ENCODE measurements at places on chromosomes 2 and 18.

DNA sequence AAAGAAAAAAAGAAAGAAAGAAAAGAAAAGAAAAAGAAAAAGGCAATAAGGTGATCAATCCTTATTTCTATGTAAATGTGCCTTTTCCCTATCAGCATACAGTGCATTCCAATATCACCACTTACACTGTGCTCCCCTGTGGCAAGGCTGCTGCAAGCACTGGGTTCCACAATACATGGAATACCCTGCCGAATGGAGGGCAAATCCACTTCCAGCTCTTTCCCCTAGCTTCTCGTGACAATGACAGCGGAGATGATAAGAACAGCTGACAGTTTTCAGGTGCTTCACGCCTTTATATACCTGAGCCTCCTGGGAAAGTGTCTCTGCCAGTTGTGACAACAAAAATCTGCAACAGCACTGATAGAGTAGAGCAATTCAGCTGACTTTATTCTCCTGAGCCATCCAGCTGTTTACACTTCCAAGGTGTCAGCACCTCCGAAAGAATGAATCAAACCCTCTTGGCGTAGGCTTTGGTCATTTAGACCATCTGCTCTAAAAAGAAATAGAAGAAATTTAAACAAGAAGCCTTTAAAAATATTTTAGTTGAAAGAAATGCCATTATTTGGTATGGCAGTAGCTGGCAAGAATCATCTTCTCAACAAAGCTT, 135.2 kb upstream of the RNF152 start:
- DNase-seq, result no peak

DNA sequence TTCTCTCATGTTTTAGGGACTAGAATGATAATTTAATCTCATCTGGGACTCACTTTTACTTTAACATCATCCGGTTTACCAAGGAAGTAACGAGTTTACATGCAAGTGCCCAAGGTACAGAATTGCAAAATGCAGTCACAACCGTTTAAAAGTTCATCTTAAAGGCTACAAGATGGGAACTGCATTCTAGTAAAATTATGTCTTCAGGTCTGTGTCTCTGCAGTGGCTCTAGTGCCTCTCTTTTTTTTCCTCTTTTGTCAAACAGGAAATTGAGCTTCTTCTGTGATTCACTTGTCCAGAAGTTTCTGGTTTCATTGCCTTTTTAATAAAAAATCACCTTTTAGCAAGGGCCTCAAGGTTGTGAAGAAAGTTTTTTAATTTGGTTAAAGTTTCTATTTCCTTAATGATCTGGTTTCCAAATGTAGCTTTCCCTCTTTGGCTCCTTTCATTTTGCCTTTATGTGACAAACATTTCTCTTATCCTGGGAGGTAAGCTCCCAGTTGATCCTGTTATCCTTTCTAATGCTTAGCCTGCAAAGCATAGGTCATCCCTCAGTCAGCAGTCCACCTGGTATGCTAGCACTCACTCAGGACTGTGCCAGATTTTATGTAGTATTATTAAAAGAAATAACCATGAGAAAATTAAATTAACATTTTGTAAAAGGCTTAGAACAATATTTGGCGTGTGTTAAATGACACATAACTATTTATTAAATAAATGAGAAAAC, 2.4 kb downstream of the GLS start:
- DNase-seq, result peak; percentile 27

DNA sequence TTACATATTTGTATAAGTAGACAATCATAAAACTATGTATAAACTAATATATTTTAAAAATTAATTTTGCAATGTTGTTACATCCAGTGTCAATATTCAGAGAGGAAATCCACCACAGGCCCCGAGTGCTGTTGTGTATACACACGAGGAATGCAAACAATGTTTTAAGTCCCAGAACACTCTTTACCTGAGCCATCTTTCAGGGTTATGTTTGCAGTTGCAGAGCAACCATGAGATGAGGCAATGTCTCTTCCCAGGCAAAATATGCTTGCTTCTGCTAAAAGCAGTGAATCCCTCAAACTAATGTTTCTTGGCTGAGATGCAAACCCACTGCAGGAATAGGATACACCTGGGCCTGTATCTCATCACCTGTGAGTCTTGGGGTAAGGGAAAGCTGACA, 91.3 kb downstream of the ASXL2 start:
- DNase-seq, result no peak

DNA sequence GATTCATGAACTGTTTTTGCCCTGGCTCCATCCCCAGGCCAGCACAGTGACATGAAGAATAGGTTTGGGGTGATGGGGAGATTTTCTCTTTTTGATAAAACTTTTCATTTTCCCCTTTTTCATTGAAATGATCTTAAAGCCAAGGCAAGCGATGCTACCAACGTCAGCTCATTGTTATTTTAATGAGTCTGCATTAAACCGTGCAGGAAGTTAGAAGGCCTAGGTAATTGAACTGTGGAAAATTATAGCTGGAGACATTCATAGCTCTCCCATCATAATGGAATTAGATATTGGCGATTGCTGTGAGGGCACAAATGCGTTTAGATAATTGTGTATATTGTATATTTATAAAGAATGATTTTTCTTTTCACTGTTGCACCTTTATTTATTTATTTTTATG, 33.2 kb downstream of the SMARCAL1 start:
- no peak for DNase-seq

- no peak for DNase-seq
Measured at GRCh38 chr2:79393806-79394484, 118.9 kb upstream of the CTNNA2 start.

- no peak for DNase-seq
Measured at GRCh38 chr2:176175709-176176607, 12.5 kb upstream of the HOXD1 start.

DNA sequence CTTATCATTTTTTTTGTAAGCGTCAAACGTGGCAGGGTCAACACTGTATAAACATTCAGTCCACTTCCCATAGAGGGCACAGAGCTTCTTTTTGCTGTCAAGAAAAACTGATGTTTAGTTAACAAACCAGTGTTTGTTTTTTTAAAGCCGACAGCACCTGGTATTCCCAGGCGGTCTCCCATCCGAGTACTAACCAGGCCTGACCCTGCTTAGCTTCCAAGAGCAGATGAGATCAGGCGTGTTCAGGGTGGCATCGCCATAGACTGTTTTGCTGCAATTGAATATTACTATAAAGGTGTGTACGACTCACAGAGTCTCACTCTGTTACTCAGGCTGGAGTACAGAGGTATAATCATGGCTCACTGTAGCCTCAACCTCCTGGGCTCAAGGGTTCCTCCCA, 31.5 kb downstream of the CABYR start:
- no peak for DNase-seq

DNA sequence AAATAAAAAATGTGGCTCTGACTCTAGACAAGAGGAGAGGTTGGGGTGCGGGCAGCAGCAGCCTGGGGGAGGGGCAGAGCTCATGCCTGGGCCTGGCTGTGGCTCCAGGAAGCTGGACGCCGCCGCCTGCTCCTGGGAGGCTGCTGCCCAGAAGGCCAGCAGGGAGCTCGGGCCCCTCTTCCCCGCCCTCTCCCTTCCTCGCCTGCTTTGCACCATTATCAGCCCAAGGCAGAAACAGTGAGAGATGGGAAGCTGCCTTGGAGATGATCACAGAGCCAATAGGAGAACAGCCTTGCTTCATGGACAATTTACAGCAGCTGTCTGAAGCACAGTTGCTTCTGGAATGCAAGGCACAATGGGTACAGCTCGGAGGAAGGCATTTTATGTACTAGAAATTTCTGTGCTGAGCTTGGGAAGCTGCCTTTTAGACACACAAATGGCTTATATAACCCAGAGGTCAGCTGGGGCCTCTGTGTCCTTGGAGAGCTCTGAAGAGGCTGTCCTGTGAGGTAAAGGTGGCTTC, 55.3 kb upstream of the AFF3 start:
- DNase-seq, result no peak

- DNase-seq, result peak; percentile 82
Measured at GRCh38 chr2:174634130-174635014, 36.8 kb upstream of the WIPF1 start.

DNA sequence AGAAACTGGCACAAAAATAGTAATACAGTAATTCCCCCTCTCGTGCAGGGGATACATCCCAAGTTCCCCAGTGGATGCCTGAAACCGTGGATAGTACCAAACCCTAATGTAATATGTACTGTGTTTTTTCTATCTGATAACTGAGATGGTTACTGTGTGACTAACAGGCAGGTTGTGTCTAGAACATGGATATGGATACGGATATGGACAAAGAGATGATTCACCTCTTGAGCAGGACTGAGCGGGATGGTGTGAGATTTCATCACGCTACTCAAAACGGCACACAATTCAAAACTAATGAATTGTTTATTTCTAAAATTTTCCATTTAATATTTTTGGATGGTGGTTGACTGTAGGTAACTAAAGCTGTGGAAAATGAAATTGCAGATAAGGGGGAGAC, 3.4 kb downstream of the MBD1 start:
- no peak for DNase-seq

DNA sequence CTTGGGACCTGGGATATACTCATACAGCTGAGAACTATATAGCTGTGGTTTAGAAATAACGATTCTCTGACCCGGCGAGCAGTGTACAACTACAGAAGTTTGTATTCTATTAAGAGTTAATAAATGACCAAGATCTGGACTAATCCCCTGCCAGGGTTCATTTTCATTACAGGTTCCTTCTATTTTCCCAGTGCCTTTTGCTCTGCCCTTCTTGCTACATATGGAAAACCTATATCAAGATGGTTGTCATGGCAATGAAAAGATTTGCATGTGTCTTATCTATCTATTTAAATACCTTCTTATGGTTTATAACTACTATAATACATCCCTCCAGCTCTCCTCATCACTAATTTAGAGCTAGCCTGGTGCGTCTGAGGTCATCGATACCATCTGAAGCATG, 965.2 kb downstream of the BCL11A start:
- DNase-seq, result no peak

DNA sequence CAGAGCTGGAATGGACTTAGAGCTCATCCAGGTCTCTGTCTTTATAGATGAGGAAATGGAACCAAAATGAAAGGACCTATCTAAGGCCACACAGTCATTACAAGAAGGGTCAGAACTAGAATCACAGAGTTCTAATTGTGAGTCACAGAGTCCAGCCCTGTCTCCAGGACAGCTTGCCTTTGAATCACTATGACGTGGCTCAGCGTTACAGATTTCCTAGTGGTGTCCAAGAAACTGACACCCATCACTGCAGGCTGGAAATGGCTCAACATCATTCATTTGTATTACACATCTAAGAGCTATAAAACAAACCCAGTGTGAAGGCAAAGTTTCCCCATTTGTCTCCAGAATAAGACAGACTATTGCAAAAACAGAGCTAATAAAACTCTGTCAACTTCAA, 164.3 kb upstream of the SIX2 start:
- no peak for DNase-seq

DNA sequence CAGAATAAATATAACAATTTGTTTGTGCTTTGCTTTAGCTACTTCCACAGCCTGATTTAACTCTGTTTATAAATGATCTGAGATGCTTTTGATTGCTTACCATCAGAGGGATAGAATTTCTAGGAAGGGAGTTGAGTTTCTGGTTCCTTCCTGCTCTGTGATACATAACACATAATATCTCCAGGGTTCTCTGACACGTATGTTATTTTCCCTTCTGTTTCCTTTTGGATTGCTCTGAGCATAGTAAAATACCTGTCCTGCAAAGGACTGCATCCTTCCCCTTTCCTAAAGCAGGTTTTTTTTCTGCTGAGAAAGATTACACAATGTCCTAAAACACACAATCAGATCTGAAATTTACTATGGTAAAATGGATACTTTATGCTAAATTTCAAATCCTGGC, 76.1 kb downstream of the CABYR start:
- no peak for DNase-seq

GRCh38 chr2:207231106-207231865, 65.5 kb upstream of the KLF7 start:
- DNase-seq, result no peak

DNA sequence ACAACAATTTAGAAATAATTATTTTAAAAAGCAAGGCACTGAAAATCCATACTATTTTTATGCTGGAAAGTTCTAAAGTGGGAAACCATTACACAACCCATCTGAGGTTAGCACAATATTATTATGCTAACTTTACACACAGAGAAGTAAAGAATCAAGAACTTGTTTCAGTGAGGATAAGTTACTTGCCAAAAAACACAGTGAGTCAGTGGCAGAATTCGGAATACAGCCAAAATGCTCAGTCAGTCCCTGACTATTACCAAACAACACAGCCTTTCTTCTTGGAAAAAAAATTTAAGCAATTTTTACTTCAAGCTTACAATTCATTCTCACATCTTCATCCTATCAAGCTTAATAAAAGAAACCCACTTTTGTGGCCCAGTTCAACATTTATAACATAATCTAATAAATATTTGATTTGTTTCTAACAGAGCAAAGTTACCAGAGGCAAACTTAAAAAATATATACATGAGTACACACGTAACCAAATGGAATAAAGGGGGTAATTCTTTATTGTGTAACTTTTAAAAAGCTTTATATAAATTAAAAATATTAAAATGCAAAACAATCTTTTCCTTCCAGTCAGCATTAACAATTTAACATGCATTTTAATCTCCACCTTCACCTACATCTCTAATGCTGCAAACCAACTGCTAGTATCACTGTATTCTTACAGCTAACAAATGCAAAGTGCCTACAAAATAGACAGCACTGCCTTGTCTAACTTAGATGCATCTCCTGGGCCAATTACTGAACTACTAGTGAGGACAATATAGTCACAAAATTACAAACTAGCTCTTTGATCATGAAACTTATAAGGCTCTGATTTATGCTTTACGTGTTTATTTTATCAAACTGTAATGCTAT, 55.2 kb downstream of the CCDC88A start:
- peak; percentile 50 for DNase-seq

- no peak for DNase-seq
Measured at GRCh38 chr2:219272356-219272755, 6.8 kb upstream of the DNAJB2 start.

- DNase-seq, result no peak
Measured at GRCh38 chr18:25831301-25831701, 259.1 kb downstream of the SS18 start.

- no peak for DNase-seq
Measured at GRCh38 chr2:18792226-18792629, 202.9 kb upstream of the NT5C1B start.

- DNase-seq, result no peak
Measured at GRCh38 chr18:34627137-34627920, 82.8 kb upstream of the DTNA start.

DNA sequence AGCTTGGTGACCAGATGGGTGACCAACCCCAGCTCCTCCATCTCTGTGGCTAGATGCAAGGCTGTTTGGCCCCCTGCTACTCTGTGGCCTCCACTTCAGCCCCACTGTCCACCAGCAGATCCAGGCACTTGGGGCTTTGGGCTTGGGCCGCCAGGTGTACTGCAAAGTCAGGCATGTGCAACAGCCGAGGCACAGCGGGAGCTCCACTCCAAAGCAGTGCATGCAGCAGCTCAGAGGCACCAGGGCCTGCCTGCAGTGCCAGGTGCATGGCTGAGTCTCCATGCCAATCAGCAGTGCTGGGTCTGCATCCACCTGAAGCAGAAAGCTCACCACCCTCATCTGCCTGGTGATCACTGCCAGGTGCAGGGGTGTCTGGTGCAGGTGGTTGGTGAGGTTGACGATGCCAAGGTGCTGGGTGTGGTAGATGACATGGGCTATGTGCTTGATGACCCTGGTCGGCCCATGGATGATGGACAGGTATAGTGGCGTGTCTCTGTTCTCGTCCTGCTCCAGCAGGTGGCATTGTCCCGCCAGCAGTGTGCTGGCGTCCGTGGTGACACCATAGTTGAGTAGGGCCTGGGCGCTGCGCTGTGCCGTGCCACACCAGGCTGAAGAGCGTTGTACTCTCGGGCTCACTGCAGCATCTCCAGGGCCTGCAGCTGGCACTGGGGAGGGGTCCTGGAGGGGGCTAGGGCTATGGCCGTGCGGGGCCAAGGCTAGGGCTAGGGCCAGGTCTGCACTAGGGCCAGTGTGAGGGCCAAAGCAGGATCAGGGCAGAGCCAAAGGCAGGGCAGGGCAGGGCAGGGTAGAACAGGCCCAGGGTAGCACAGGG, 1.0 kb upstream of the ANKRD62 start:
- peak; percentile 3 for DNase-seq

Data from AML-193 (cell line).